ENCODE measurements at places on chromosomes 6 and 20. TPM values are rescaled to one million over a fixed set of nuclear protein-coding genes. Genes with fewer than 3 reads are reported as not detected.

SLC22A1 gene
- total RNA-seq, result 1.1 TPM

RCAN2 gene
- 0.09 TPM for total RNA-seq

CRISP3 gene
- total RNA-seq, result not detected

SIRPD gene
- total RNA-seq, result not detected

KIF25 gene
- total RNA-seq, result not detected

RBPJL gene
- total RNA-seq, result not detected

CCM2L gene
- not detected for total RNA-seq

POM121L2 gene
- not detected for total RNA-seq

MAD2L1BP gene
- total RNA-seq, result 19.7 TPM

HCK gene
- total RNA-seq, result not detected

SYCP2 gene
- total RNA-seq, result 0.17 TPM

SLC26A8 gene
- not detected for total RNA-seq

RSPO3 gene
- 0.77 TPM for total RNA-seq

TMEM244 gene
- total RNA-seq, result 0.47 TPM

RAB44 gene
- total RNA-seq, result under 0.01 TPM

WASF1 gene
- total RNA-seq, result 2.5 TPM

RUNX2 gene
- total RNA-seq, result 1.3 TPM

ZNF311 gene
- total RNA-seq, result 1.6 TPM

TP53INP2 gene
- 3.6 TPM for total RNA-seq

HTR1B gene
- not detected for total RNA-seq

ATF6B gene
- 10.2 TPM for total RNA-seq

CAGE1 gene
- total RNA-seq, result under 0.01 TPM
